Mesendoderm (in vitro differentiated cells): ENCODE measurements at places on chromosomes 1 and 21.

GRCh38 chr1:9143250-9143649 is 14.3 kb upstream of the GPR157 start:
- no peaks in the 10 kb centered on the region for H3K27me3 ChIP-seq
- H3K4me1 ChIP-seq = no peaks in the 10 kb centered on the region
- DNase-seq = no peak
- no peak overlapping the region for H3K27ac ChIP-seq

- H3K27me3 ChIP-seq = no peaks in the 10 kb centered on the region
- H3K4me3 ChIP-seq = no peak overlapping the region
- no peaks in the 10 kb centered on the region for H3K4me1 ChIP-seq
- no peaks in the 10 kb centered on the region for H3K36me3 ChIP-seq
- DNase-seq = no peak
These were observed 29.9 kb upstream of the EPHA8 start for GRCh38 chr1:22533244-22533895.

DNA sequence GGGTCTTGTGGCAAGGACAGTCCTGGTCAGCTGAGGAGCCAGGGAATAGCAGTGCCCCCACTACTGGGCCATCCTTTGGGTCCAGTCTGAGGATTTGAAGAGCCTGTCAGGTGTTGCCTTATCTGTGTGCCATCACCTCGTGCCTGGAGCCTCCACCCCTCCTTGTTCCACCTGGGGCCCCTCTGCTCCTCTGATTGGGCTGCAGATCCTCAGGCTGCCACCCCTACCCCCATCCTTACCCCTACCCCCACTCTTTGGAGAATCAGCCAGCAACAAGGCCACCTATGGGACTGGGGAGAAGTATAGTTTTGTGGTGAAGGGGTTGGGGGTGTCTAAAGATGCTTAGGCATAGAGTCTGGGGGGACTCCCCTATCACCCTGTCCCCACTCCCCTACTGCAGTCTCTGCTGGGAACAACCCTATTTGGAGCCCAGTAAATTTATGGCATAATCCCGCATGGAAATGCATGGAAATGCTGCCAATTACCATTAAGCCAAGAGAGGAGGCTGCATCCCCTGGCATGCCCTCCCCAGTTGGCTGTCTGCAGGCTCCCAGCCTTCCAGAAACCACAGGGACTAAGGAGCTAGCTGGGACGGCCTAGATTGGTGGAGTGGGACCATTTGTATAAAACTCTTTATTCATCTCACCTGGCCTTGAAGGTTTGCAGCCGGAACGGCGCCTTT is 142.7 kb upstream of the CSF3R start:
- no peak overlapping the region for H3K27ac ChIP-seq
- no peaks in the 10 kb centered on the region for H3K36me3 ChIP-seq
- DNase-seq = no peak

DNA sequence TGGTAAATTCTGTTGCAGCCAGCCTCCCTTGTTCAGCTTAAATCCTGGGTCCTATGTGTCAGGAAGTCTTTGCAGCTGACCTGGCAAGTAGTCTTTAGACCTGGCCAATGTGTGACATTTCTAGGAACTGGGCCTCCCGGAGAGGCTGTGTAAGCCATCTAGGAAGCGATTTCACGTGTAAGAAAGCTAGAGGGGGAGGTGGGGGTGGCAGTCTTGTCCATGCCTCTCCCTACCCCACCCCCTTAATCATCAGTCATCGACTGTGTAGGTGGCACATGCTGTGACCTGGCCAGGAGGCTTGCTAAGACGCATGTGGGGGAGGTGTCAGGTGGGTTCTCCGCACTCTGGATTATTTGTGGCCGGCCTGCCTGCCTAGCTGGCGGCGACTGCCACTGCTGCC is 8.4 kb downstream of the C1orf226 start:
- H3K4me3 ChIP-seq = no peak overlapping the region
- H3K36me3 ChIP-seq = no peaks in the 10 kb centered on the region
- H3K27ac ChIP-seq = no peak overlapping the region
- no peaks in the 10 kb centered on the region for H3K27me3 ChIP-seq
- peaks cover 3% of the 10 kb centered on the region for H3K4me1 ChIP-seq
- DNase-seq = peak; percentile 42

- no peaks in the 10 kb centered on the region for H3K4me1 ChIP-seq
- no peaks in the 10 kb centered on the region for H3K27me3 ChIP-seq
- H3K27ac ChIP-seq = no peak overlapping the region
- no peaks in the 10 kb centered on the region for H3K36me3 ChIP-seq
- DNase-seq = peak; percentile 18
- H3K4me3 ChIP-seq = no peak overlapping the region
These were observed 37.5 kb downstream of the GPR88 start for GRCh38 chr1:100575406-100575805.

- no peak overlapping the region for H3K4me3 ChIP-seq
- no peaks in the 10 kb centered on the region for H3K27me3 ChIP-seq
- no peak overlapping the region for H3K27ac ChIP-seq
- no peaks in the 10 kb centered on the region for H3K4me1 ChIP-seq
These were observed 78.0 kb downstream of the WDR64 start for GRCh38 chr1:241730031-241730430.

- H3K27me3 ChIP-seq = no peaks in the 10 kb centered on the region
- no peaks in the 10 kb centered on the region for H3K4me1 ChIP-seq
- DNase-seq = no peak
- H3K27ac ChIP-seq = no peak overlapping the region
- H3K36me3 ChIP-seq = peaks cover 23% of the 10 kb centered on the region
These were observed 8.0 kb downstream of the NOL9 start for GRCh38 chr1:6546326-6546725.

DNA sequence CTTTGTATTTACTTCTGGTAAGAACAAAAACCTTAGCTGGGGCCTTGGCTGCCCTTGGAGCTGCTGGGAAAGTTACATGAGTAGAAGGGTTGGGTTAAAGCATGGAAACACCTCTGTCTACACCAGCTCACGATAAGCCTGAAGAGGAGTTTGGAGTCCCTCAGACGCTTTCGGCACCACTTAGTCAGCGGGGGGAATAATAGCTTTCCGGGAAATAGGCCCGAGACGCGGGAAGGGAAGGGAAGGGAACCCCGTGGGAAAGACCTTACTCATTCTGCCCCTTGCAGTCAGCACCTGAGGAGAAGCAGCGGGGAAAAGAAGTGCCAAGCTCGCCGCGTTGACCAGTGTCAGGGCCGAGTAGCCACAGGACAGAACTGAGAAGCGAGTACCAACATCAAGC is 66.4 kb upstream of the PDE9A start:
- no peak for DNase-seq
- H3K36me3 ChIP-seq = no peaks in the 10 kb centered on the region
- no peak overlapping the region for H3K27ac ChIP-seq
- no peaks in the 10 kb centered on the region for H3K4me1 ChIP-seq

DNA sequence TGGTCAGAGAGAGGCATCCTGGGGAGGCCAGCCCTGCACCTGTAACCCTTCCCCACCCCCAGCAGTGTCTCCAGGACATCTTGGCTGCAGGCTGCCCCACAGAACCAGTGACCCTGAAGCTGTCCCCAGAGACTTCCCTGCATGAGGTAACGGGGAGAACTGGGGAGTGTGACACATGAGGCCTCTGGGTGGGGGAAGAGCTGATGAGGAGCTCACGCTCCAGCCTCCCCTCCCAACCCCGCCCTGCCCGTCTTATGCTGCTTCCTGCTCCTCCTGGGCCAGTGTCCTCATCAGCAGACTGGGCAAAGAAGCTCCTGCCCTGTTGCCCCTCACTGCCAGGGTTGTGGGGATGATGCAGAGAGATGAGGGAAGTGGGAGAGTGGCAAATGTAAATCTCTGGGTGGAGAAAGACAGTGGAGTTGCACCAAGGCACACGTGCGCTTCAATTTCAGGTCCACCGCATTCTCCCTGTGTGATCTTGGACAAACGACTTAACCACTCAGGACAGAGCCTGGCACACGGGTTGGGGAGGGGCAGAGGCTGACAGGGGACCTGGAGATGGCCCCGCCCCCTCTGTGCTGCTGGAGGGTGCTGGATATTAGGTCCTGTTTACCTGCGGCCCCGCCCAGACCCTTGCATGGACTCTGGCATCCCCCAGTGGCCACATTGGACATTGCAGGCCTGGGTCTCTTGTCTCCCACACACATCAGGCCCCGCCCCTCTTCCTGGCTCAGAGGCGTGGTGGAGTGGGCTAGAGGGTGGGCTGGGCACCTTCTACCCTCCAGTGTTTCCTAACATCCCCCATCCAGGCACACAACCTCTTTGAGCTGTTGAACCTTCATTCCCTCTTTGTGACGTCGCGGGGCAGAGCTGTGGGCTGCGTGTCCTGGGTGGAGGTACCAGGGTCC is 12.3 kb downstream of the CLCNKB start:
- no peaks in the 10 kb centered on the region for H3K36me3 ChIP-seq
- H3K27ac ChIP-seq = no peak overlapping the region
- H3K27me3 ChIP-seq = no peaks in the 10 kb centered on the region
- H3K4me1 ChIP-seq = no peaks in the 10 kb centered on the region
- DNase-seq = peak; percentile 95
- H3K4me3 ChIP-seq = no peak overlapping the region

DNA sequence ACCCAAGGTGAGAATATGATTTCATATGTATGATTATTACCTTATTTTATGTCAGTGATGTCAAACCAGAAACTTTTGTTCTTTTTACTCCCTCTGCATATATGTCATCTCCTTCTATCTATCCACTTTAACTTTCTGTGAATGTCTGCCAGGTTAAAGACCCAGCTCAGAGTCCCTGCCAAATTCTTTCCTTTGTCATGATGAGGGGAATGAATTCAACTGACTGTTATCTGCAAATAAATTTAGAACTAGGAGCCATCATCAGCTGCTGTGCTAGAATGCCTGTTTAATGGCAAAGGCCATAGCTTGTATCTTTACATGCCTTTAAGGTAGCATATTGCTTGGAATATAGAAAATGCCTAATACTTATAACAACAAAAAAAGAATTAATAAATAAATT is 815.6 kb upstream of the NEGR1 start:
- DNase-seq = peak; percentile 65
- H3K36me3 ChIP-seq = no peaks in the 10 kb centered on the region
- H3K4me3 ChIP-seq = no peak overlapping the region
- H3K27me3 ChIP-seq = no peaks in the 10 kb centered on the region
- H3K27ac ChIP-seq = no peak overlapping the region
- H3K4me1 ChIP-seq = no peaks in the 10 kb centered on the region

DNA sequence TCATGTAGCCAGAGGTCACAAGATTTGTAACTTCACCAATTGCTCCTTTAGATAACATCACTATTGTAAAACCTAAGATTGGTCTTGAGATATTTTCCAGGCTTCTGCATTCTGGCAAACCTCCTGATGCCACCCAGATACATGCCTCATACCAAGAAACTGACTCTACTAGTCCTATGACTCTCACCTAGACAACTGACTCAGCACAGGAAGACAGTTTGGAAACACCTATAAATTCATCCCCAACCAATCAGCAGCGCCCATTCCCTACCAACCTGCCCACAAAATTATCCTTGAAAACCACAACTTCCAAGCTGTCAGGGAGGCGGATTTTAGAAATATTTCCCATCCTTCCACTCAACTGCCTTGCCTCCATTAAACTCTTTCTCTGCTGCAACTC is 2.6 kb downstream of the NME7 start:
- peak overlapping the region; percentile 6 for H3K4me3 ChIP-seq
- no peaks in the 10 kb centered on the region for H3K27me3 ChIP-seq
- H3K27ac ChIP-seq = no peak overlapping the region
- DNase-seq = no peak
- H3K4me1 ChIP-seq = no peaks in the 10 kb centered on the region

GRCh38 chr1:41514381-41514780 is 29.9 kb upstream of the EDN2 start:
- no peak overlapping the region for H3K4me3 ChIP-seq
- no peak for DNase-seq
- H3K27ac ChIP-seq = no peak overlapping the region
- H3K36me3 ChIP-seq = no peaks in the 10 kb centered on the region
- no peaks in the 10 kb centered on the region for H3K27me3 ChIP-seq
- peaks cover 4% of the 10 kb centered on the region for H3K4me1 ChIP-seq

DNA sequence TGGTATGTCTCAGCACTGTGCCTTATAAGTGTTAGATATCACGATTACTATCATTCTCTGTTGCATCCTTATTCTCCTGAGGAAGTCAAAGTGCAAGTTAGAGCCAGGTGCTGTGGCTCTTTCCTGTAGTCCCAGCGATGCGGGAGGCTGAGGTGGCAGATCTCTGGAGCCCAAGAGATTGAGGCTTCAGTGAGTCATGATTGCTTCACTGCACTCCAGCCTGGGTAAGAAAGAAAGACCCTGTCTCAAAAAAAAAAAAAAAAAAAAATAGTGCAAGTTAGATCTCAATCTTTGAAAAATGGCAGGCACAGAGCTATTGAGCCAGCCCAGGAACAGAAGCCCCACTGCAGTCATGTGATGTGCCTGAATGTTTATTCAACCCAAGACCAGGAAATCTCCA is 147.8 kb upstream of the POGK start:
- no peak overlapping the region for H3K4me3 ChIP-seq
- no peaks in the 10 kb centered on the region for H3K27me3 ChIP-seq
- H3K36me3 ChIP-seq = no peaks in the 10 kb centered on the region
- no peak overlapping the region for H3K27ac ChIP-seq
- H3K4me1 ChIP-seq = no peaks in the 10 kb centered on the region
- no peak for DNase-seq

- H3K27me3 ChIP-seq = no peaks in the 10 kb centered on the region
- no peak overlapping the region for H3K4me3 ChIP-seq
- H3K27ac ChIP-seq = no peak overlapping the region
- no peaks in the 10 kb centered on the region for H3K4me1 ChIP-seq
- H3K36me3 ChIP-seq = no peaks in the 10 kb centered on the region
These were observed 121.8 kb downstream of the TBX15 start for GRCh38 chr1:118866330-118866729.

DNA sequence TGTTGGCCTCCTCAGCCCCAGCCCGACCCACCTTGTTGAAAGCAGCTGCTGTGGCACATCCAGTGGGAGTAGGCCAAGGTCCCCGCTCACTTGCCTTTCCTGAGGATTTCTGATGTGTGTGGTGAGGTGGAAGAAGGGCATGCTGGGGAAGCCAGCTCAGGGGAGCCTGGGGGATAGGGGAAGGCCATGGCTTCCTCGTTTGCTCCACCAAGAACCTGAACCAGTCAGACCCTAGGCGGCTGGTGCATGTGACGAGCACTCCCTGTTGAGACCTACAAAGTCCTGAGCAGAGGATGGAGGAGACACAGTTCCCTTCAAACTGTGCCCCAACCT is 38.0 kb upstream of the SLC30A1 start:
- H3K4me1 ChIP-seq = peaks cover 2% of the 10 kb centered on the region
- H3K4me3 ChIP-seq = no peak overlapping the region
- no peaks in the 10 kb centered on the region for H3K36me3 ChIP-seq
- H3K27me3 ChIP-seq = no peaks in the 10 kb centered on the region
- no peak overlapping the region for H3K27ac ChIP-seq

DNA sequence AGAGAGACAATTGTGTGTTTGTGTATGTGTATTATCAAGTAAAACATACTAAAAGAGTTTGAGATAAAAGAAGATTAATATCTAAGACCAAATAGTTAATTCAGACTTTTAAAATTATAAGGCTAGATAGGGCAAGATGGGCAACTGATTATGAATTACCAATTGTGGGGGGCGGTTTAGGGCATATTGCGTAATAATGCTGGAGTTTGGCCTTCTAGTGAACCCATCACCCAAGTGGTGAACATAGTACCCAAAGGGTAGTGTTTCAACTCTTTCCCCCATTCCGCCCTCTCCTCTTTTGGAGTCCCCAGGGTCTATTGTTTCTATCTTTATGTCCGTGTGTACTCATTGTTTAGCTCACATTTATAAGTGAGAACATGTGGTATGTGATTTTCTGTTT is 55.4 kb downstream of the FRRS1 start:
- H3K4me3 ChIP-seq = no peak overlapping the region
- H3K4me1 ChIP-seq = no peaks in the 10 kb centered on the region
- H3K27me3 ChIP-seq = no peaks in the 10 kb centered on the region
- no peak overlapping the region for H3K27ac ChIP-seq

GRCh38 chr1:54406339-54407153 is at the start of gene SSBP3:
Gene SSBP3, minus strand, starts transcription at chr1:54406394.
- no peaks in the 10 kb centered on the region for H3K27me3 ChIP-seq
- H3K27ac ChIP-seq = peak within 1 kb of the TSS; percentile 99
- DNase-seq = peak; percentile 97
- peaks cover 34% of the 10 kb centered on the region for H3K4me1 ChIP-seq
- peaks cover 7% of the 10 kb centered on the region for H3K36me3 ChIP-seq
